ENCODE measurements at places on chromosomes 3 and 15.

DNA sequence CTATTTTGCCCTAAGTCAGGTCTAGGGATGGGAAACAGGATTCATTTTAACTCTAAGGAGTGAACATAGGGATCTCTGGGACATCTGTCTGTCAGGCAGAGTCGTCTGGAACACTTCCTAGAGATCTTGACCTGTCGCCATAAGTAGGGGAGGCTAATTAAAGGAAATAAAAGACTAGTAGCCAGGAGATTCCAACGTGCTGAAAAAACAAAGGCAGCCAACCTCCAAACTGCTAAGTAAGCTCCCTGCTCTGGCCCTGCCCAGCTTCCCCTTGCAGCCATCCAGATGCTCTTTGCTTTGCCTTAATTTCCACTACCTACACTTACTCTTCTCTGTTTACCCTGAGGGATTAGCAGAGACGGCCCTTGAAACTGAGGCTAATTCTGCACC is 18.4 kb upstream of the TSEN2 start:
- no peak for DNase-seq

GRCh38 chr15:64597477-64597822 is 137.1 kb downstream of the ZNF609 start:
- DNase-seq, result no peak

GRCh38 chr3:185912929-185913901 is 24.6 kb downstream of the TRA2B start:
- no peak for DNase-seq

- no peak for DNase-seq
Observed at GRCh38 chr3:20975188-20975651, 775.8 kb downstream of the ZNF385D start.

DNA sequence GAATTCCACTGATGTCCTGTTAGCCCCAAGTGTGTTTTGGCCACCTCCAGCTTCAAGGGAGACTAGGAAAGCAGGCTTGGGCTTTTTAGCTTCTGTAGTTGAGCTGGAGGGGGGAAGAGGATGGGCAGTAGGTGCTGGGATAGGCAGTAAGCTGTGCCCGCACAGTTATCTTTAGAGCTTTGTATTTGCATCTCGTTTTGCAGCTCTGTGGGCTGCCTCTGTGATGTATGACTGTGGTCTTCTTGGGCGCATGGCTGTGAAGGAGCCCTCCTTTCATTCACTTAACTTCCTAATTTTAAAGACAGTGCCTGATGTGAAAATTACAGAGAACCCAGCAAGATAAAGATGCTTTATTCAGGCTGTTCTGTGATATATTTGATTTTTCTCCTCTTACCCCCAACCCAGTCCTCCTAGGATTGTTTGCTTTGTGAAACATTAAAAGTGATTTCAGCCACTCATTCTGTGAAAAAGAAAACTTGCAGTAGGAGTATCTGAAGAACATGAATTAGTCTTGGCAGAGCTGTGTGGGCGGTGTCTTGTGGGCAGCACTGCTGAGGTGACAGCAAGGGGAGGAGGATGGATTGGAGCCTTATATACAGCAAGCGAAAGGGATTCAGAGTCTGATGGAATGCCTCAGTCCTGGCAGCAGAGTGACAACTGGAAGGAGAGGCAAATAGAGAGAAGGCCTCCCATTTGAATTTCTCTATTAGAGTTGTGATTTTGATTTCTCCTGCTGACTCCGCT is 74.3 kb downstream of the LARS2 start:
- DNase-seq, result no peak

DNA sequence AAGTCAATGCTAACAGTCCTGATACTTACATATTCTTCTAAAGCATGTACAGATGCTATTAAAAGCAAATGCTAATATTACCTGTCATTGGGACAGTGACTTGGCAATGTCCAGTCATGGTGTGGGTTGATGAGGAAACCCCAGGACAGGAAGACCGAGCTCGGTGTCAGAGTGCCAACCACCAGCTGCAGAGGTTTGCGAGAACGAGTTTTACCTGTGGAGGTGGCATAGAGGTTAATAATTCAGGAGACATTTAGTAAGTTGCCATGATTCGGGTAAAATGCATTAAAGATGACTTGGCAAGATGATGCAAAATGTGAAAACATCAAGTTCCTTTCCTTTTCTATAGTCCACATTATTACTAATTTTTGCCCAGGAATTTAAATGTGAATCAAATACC is 94.5 kb downstream of the ABI3BP start:
- no peak for DNase-seq

DNA sequence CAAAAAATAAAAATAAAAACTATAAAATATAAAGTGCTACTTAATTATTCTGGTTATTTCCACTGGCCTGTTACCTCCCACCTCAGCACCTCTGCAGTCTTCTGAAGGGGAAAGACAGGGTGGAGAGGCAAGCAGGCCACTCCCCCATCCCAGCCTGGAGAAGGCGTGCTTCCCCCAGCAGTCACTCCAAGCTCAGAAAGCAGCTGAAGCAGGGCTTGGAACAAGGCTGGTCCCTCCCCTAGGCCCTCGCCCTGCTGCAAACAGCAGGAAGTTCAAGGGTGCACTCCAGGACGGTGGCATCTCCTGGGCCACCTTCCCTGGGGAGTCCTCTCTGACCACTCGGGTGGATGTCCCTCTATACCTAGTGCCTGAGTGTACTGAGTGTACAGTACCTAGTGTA is 21.4 kb downstream of the CACNA2D2 start:
- DNase-seq, result no peak

GRCh38 chr15:77533578-77534430 is 98.9 kb downstream of the LINGO1 start:
- DNase-seq, result no peak

- no peak for DNase-seq
Observed at GRCh38 chr3:20097015-20097414, 56.8 kb downstream of the KAT2B start.

- DNase-seq, result no peak
Observed at GRCh38 chr3:137332297-137332696, 374.5 kb downstream of the IL20RB start.

GRCh38 chr15:88469321-88469720 is 1.8 kb downstream of the MRPS11 start:
- no peak for DNase-seq

DNA sequence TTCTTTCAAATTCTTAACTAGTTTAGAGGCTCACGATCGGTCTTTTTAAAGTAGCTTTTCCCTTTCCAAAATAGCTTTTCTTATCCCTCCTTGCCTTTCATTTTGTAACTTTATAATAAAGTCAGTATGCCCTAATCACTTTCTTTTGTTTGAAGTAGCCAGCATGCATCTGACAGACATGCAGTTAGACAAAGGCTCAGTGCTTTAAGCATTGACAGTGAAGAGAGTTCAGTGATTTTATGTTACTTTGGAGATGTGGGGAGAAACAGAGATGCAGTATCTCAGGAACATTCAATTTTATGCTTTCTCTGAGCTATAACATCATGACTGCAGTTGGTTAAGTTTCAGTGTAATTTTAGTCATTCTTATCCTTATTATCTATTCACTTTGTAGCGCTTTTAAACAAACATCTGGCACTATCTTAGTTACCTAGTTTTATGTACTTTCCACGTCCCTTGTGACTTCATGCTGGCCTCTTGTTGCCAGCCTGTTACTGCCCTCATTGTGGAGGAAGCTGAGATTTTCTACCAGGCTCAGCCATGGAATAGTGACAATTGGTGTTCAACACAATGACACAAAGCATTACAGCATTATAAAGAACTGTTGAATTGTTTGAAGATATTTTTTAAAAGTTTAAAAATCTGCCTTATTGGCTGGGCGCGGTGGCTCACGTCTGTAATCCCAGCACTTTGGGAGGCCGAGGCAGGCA is 90.3 kb downstream of the AKAP13 start:
- no peak for DNase-seq

- DNase-seq, result no peak
Observed at GRCh38 chr15:31440754-31441311, 114.2 kb downstream of the KLF13 start.

- DNase-seq, result no peak
Observed at GRCh38 chr3:63328365-63328764, 50.3 kb downstream of the SYNPR start.

- no peak for DNase-seq
Observed at GRCh38 chr3:127889461-127889863, 25.6 kb upstream of the KBTBD12 start.

GRCh38 chr3:64222501-64223111 is 2.7 kb downstream of the PRICKLE2 start:
- DNase-seq, result no peak

GRCh38 chr3:23864931-23865330 is 51.9 kb downstream of the NKIRAS1 start:
- DNase-seq, result no peak

- no peak for DNase-seq
Observed at GRCh38 chr15:66644869-66645268, 57.2 kb upstream of the SMAD6 start.

DNA sequence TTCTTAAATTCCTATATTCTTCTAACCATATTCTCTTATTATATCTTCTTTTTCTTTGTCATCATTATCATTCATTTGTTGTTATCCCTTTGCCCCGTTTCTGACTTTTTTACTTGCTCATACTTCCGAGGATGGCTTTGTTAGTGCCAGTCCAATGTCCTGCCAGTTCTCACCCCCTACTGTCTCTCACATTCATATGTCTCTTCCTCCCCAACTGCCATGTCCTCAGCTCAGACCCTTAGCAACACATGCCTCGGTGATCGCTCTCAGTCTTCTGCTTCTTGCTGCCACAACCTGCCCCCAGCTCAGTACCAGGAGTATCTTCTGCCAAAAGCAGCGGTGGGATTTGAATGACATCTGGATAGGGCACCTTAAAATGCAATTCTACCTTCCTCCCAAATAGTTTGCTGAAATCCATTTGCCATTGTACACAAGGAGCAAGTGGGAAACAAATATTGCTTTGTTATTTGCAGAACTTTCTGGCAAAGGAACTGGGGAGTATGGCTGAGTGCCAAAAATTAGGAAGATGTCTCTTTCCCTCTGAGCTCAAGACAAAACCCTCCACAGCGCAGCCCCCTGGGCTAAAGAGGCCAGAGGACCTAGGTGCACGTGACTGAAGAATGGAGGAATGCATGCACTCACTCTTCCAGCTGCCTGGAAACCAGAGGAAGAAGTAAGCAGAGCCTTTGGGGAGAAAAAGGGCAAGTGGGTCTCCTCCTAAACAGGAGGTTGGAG is 57.7 kb upstream of the CTNNB1 start:
- DNase-seq, result no peak
